Activated T-helper 2 cell treated with anti-CD3 and anti-CD28 coated beads, Interferon-gamma antibody, Interleukin-2, Interleukin-4, amounts not matched to agents 10 μg/mL and 5 μg/mL and 100 μg/mL, durations not matched to agents 14 hours and 24 hours and 36 hours (primary cell): ENCODE measurements at places on chromosomes 12 and 14. TPM values are rescaled to one million over a fixed set of nuclear protein-coding genes. Genes with fewer than 3 reads are reported as not detected.

Gene EPYC
- total RNA-seq, result not detected in 2 replicates

Gene EIF2S3B
- total RNA-seq, result 0.48 and 0.52 TPM in 2 replicates

DNA sequence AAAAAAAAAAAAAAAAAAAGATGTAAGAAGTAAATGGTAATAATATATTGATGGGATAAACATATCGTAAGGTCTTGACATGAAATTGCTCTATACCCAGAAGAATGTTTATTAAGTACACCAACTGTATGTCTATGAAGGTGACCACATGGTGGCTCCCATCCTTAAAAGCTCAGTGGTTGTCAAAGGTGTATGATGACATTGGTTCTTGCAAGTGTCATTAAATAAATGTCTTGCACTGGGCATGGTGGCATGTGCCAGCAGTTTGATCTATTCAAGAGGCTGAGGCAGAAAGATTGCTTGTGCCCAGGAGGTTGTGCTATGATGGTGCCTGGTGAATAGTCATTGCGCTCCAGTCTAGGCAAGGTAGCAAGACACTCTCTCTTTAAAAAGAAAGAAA, 10.4 kb downstream of the CCT2 start:
- no peak for DNase-seq

GRCh38 chr14:94654071-94654861, 42.1 kb downstream of the SERPINA3 start:
- no peak for DNase-seq

- no peak for DNase-seq
Observed at GRCh38 chr12:14647028-14647750, 49.2 kb downstream of the GUCY2C start.

DNA sequence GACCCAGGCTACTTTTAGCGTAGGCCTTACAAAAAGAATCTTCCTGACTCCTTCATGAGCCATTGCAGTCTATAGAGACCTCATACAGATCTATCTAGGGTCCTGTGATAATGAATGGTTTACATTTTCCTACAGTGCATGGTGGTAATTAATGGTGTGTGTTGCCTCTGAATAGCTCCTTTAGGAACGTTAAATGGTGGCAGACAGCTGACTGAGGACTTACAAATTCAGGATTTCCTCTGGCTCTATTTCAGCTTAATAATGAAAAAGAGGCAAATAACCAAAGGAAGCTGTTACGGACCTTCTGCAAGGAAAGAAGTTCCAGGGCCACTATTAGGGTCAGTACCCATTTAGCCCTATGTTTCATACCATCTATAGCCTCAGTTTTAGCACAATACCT, 5.1 kb downstream of the IKBIP start:
- no peak for DNase-seq

DNA sequence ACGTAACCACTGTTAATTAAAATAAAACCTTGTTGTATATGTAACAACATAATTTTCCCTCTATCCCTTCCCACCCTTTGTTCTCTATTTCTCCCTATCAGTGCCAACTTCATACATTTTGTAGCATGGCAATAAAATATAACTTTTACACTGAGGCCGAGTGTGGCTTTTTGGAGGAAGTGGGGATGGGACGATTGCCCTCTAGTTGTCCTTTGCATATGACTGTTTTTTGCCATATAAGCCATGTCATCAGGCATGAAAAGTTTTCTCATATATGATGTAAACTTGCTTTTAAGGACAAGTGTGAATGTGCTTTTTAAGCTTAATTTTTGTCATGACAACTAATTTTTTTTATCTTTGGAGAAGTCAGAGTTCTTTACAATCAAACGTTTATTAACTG, 6.2 kb upstream of the CCT2 start:
- DNase-seq, result no peak

DNA sequence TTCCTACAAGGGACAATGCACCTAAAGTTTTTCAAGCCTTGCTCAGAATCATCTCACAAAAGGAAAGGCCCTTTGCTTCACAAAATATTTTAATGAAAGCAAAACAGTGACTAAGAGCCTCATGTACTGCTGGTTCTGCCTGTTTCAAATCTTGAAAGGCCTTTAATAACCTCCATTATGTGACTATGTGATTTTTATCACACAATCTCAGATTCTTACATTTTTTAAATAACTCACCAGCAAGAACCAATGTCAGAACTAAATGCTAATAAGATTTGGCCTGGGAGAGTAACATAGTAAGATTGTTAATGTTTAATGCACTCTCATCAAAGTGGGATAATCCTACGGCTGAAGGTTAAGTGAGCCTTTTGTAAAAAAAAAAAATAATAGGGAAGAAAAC, 378.9 kb downstream of the RGS6 start:
- DNase-seq, result no peak

GRCh38 chr12:42463671-42464070, 125.9 kb downstream of the PRICKLE1 start:
- DNase-seq, result no peak

- no peak for DNase-seq
Observed at GRCh38 chr12:89140602-89141238, 211.6 kb downstream of the DUSP6 start.

DNA sequence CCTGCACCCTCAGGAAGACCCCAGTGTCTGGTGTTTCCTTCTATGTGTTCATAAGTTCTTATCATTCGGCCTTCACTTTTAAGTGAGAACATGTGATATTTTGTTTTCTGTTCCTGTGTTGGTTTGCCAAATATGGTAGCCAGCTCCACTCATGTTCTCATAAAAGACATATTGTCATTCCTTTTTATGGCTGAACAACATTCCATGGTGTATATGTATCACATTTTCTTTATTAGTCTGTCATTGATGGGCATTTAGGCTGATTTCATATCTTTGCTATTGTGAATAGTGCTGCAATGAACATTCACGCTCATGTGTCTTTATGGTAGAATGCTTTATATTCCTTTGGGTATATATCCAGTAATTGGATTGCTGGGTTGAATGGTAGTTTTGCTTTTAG, 645.1 kb downstream of the SLC16A7 start:
- DNase-seq, result no peak

DNA sequence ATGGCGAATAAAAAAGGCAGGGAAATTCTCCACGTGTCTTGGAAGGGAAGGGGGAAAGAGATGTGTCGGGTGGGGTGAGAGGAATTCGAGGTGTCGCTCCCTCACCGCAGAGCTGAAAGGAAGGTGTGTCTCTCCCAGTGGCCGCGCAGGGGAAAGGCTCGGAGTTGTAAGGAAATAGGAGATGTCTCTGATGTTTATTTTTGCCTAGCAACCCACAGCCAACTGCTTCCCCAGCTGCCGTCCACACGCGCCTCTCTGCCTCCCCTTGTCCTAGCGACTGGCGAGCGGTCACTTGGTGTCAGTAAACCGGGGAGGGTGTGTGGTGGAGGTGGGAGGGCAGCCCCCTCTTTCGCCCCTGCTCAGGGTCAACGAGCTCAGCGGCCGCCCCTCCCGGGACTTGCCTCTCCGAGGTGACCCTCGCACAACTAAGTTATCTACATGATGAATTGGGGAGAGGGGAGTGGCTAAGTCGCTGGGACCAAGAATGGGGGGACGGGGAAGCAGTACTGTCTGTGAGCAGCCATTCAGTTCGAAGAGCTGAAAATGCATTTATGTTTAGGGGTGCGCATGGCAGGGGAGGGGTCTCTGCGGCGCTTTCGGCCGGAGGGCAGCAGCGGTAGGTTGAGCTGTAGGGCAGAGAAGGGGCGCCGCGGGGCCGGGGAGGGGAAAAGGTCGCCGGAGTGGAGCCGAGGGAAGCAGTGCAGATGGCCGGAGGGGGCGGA, 585 bp upstream of the DYRK2 start:
- peak; percentile 32 for DNase-seq
